H7 (cell line): ENCODE measurements at places on chromosomes 5 and 9.

- no peak for DNase-seq
Measured at GRCh38 chr5:132896685-132897084, 23.2 kb downstream of the LEAP2 start.

GRCh38 chr5:140986117-140986521 is 19.8 kb downstream of the PCDHAC2 start:
- peak; percentile 23 for DNase-seq

DNA sequence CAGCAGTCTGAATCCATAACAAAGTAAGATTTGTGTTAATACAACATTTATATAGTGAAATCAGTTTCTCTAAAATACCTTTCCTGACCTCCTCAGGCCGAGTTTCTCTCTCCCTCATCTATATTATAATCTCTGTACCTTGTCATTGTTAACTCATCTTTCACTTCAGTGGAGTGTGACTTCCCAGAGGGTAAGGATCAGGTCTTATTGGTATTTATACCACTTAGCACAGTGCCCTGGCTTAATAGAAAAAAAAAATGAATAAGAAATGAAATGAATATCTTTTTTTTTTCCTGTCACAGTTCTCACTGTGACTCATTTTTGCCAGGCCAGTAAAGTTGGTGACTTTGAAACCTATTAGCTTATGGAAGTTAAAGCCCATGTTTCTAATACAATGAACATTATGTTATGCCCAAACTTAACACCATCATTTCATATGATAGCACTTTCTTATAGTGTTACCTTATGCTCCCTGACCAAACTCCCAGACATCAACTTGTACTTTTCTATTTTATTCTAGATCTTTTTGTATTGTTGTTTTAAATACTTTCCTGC is 90.1 kb downstream of the NR3C1 start:
- no peak for DNase-seq

- peak; percentile 93 for DNase-seq
Measured at GRCh38 chr9:111483858-111484571, at the start of gene ECPAS. Gene ECPAS, minus strand, starts transcription at chr9:111484383. Its CDS starts 11,465 bp downstream, at chr9:111472918.

- DNase-seq: no peak
Measured at GRCh38 chr5:78591972-78592700, 56.4 kb downstream of the LHFPL2 start.

GRCh38 chr5:31845361-31845760 is 206.4 kb downstream of the PDZD2 start:
- DNase-seq: no peak

GRCh38 chr5:58294598-58295305 is 165.1 kb downstream of the PLK2 start:
- no peak for DNase-seq

GRCh38 chr9:73174330-73174980 is 22.8 kb downstream of the ANXA1 start:
- DNase-seq: no peak

DNA sequence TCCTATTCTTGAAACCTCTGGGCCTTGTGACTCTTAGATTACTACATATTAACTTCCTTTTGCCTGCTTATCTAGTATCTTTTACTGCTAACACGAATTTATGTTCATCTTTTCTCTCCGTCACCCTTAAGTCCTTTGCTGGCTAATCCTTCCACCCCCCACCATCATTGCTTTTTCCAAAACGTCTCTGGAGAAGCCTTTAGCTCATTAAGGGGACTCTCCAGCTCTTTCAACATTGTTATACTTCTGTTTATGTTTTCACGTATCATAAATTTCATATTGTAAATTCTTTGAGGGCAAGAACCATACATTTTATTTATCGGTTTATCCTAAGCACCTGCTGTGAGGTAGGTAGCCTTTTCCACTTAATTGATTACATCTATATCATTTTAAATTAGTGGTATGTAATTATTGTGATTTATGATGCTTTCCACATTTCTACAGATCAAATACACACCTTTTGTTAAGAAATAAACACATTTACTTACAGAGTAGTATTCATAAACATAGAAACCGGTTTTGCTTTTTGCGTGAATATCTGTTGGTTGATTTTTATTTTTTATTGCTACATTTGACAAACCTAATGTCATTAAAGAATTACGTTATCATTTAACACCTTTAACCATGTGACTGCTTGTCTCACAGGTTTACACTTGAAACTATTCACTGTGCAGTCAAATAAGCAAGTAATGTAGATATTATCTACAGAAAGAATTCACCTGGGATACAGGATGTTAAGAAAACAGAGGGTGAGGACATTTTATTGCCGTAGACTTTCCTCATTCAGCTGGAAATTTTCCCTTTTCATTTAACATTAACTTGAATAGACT is 15.4 kb upstream of the SNX2 start:
- DNase-seq: no peak

- no peak for DNase-seq
Measured at GRCh38 chr9:36802201-36802920, 229.7 kb downstream of the MELK start.

DNA sequence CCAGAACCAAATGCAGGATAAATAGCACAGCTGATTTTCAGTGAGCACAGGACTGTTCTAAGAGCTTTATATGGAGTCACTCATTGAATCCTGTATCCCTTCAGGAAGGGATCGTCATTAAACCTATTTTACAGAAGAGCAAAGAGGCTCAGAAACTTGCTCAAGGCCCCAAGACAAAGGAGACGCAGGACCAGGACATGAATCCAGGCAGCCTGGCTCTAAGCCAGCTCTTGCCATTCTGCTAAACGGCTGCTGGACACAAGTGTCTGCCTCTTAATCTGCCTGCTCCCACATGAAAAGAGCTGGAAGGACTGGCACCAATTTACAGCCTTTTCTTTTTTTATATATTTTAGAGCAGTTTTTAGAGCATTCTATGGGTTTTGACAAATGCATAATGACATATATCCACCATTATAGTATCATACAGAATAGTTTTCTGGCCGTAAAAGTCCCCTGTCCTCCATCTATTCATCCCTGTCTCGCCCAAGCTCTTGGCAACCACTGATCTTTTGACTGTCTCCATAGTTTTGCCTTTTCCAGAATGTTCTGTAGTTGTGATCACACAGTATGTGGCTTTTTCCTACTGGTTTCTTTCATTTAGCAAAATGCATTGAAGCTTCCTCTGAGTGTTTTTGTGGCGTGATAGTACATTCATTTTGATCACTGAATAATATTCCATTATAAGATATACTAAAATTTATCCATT is 37.5 kb downstream of the RETREG1 start:
- no peak for DNase-seq

DNA sequence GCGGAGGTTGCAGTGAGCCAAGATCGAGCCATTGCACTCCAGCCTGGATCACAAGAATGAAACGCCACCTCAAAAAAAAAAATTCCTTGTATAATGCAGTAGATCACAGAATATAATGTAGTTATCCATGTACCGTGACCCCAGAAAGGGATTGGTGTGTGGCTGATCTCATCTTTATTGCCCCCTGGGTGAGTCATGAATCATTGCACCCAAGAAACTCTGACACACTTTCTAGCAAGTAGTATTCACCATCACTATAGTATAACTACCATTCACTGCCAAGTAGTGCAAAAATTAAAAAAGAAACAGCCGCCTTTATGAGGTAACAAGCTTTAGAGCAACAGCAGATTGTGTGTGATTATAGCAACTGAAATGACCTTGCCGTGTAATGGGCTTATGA is 23.7 kb upstream of the ANKH start:
- no peak for DNase-seq

GRCh38 chr5:149702934-149703646 is 27.0 kb upstream of the PPARGC1B start:
- DNase-seq: no peak

DNA sequence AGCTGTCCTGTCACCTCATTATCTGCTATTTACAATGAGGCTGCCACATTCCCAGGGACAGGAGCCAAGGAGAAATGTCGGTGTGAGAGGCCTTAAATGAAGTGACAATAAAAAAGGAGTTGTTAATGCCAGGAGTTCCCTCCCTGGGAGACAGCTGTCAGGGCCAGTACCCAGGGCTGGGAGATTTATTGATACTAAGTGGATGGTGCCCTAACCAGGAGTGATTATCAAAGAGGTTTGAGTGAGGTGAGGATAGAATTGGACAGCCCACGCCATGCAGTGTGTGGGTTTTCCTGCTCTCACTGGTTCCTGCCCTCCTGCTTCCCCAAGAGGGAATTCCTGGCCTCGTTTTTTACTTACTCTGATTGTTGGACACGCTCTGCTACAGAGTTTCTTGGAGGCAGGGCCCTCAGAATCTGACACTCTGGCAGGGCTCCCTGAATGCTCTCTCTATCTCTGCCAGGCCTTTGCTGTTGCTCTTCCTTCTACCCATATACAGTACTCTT is 150.8 kb downstream of the GRIA1 start:
- no peak for DNase-seq

DNA sequence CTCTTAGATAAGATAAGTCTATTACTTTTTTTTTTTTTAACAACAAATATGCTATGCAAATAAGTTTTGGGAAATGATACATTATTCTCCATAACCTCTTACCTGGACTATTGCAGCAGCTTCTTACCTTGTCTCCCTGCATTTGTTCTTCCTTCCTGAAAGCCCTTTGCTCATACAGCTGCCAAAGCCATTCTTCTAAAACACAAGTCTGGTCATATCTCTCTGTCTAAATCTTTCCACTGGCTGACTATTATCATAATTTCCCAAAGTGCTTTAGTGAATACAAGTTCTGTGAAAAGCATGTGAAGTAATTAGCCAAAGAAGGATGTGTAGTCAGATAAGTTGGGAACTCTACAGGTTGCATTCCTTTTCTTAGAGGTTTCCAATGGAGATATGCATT is 115.4 kb upstream of the CNTLN start:
- no peak for DNase-seq

GRCh38 chr5:68141494-68141893 is 74.1 kb upstream of the PIK3R1 start:
- DNase-seq: no peak

GRCh38 chr9:77798140-77798539 is 150.0 kb upstream of the GNA14 start:
- DNase-seq: no peak

DNA sequence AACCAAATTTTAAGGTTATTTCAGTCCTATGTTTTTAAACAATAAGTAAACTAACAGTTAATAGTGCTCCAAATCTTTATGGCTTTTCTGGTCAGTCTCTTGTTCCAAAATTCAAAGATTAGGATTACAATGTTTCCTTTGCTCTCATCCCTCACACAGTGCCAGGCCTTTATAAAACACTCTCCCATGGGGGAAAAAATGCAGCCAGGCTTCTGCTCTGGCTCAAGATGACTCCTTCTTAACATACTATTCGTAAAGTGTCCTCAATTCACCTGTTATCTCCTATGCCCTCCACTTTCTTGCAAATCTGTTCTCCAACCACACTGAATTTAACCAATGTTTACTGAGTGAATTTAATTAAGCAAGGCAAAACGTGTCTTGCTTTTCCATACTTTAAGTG is 1.4 kb downstream of the CEP120 start:
- DNase-seq: no peak

DNA sequence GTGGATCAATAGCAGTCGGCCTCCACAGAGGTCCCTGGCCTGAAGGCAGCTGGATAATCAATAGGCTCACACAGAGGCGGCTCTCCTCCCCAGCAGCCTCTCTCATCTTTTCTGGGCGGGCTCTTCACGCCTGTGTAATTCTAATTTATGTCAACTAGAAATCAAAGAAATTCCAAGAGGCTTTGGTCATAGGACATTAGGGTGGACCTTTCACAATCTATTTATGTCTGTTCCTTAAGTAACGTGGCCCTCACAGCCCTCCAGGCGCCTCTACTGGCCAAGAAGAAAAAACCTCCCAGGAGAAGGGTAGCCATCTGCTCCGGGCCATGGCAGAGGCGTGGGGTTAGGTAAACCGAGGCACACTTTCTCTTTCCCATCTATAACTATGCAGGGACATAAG is 205.1 kb upstream of the EFNA5 start:
- DNase-seq: peak; percentile 10

- peak; percentile 4 for DNase-seq
Measured at GRCh38 chr5:124043456-124043855, 531.5 kb downstream of the CSNK1G3 start.

GRCh38 chr9:16728137-16728508 is 142.3 kb downstream of the BNC2 start:
- DNase-seq: no peak

- no peak for DNase-seq
Measured at GRCh38 chr5:149605354-149605997, 24.2 kb downstream of the ARHGEF37 start.

- peak; percentile 5 for DNase-seq
Measured at GRCh38 chr5:2258861-2259260, 376.1 kb upstream of the IRX4 start.

DNA sequence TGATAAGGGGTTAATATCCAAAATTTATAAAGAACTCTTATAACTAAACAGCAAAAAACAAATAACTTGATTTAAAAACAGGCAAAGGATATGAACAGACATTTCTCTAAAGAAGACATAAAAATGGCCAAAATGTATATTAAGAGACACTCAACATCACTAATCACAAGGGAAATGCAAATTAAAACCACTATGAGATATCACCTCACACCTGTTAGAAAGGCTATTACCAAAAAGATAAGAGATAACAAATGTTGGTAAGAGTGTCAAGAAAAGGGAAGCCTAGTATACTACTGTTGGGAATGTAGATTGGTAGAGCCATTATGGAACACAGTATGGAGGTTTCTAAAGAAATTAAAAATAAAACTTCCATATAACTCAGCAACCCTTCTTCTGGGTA is 19.4 kb upstream of the SH3TC2 start:
- DNase-seq: no peak

GRCh38 chr5:76331126-76331525 is 72.0 kb upstream of the IQGAP2 start:
- no peak for DNase-seq

- no peak for DNase-seq
Measured at GRCh38 chr5:111447822-111448221, 64.5 kb downstream of the STARD4 start.

DNA sequence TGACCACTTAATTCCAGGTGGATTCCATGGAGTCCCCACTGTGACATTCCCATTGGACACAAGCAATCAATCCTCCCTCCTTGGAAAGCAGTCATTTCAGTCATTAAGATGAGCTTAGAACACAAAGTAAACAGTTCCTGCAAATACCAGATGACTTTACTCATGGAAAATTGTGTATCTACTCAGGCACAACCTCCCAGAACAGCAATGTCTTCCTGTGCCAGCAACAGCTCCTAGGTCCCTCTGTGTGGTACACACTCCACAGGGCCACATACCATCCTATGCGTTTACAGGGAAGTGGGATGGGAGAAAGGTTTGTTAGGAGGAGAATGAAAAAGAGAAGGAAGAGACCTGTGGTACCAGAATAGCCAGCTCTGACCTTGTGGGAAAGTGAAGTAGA is 53.7 kb downstream of the MTMR12 start:
- no peak for DNase-seq

DNA sequence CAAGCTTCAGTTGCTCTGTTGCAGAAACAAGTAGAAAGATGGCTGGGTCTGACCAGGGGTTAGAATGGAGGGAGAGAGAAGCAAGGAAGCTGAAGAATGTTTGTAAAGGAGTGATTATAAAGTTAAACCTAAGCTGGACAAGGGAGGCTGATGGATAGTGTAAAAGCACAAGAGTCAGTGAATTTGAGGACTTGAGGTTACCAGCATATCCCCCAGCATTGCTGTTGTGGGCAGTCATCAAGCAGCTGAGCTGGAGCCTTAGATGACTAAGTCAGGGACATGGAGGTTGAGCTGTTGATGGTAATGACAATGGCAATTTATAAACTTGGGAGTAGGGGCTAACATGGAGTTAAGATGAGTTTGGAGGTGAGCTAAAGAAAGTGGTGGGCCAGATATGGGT is 131.5 kb downstream of the ERCC6L2 start:
- no peak for DNase-seq
